ENCODE measurements at places on chromosomes 6 and 20. TPM values are rescaled to one million over a fixed set of nuclear protein-coding genes. Genes with fewer than 3 reads are reported as not detected.

The GABRR1 gene
- not detected for total RNA-seq

The RHAG gene
- not detected for total RNA-seq

DNA sequence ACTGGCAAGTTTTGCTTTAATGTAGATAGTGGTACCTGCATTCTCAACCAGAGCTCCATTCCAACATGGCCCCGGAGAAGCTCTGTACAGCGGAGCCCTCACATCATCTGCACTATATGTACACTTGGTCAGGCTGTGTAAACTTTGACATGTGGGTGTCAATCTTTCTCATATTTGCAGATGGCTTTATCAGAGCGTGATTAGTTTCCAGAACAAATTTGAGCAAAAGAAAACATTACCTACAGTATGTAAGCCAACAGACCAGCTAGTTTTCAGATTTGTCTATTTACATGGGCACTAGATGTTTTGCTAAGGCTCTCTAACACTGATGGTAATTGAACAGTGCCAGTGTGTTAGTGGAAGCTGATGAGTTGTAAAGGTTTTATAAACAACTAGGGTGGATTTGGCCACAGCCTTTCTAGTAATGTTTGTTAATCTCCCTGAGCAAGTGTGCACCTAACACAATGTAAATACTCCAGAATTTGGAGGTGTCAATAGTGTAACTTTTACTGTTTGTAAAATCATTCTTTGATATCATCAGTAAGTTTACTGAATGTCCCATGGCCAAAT, 131.8 kb downstream of the FOXA2 start:
- no peak for DNase-seq

- no peak for DNase-seq
Observed at GRCh38 chr6:35477028-35477427, 8.8 kb downstream of the RPL10A start.

DNA sequence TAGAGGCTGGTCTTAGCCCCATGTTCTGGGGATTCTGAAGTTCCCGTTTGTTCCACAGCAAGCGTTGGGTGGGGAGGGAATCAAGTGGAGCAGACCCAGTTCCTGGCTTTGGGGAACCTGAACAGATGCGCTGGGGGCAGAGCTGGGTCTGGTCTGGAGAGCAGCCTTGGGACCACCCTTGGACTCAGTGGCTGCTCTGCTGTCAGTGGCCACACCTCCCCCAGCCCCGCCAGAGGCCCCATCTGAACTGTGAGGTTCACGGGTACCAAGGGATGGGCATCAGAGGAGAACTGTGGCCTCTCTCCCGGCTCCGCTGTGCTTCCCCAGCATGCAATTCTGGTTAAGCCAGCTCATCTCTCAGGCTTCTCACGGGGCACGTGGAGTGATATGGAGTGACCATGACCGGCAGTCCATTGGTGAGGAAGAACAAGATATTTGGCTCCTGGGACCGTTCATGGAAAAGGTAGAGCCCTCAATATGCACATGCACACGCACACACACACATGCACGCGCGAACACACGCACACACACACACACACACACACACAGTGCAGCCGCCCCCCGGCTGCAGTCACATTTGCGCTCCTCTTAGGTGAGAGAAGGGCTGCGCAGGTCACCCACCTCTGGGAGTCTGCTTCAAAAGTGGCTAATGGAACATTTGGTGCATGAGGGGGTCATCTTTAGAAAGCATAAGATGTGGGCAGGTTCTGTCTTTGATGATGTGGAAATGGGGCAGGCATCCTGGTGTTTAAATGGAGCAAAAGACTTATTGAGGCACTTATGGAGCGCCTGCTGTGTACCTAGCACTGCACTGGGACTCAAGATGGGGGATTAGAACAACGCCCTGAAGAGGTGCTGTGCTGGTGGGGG, 6.0 kb downstream of the DLGAP4 start:
- no peak for DNase-seq

Measured in breast epithelium (tissue), 4 donors.